SJCRH30 (cell line): ENCODE measurements at places on chromosomes 5 and 9. TPM values are rescaled to one million over a fixed set of nuclear protein-coding genes. Genes with fewer than 3 reads are reported as not detected.

The EGFL7 gene
- total RNA-seq: 0.71 and 0.81 TPM in 2 replicates

The ADGRD2 gene
- not detected in 2 replicates for total RNA-seq

The HAND1 gene
- total RNA-seq: not detected in 2 replicates

The SPEF2 gene
- not detected in 2 replicates for total RNA-seq

The NUDT12 gene
- 11.1 and 12.0 TPM in 2 replicates for total RNA-seq

The SPATA31D4 gene
- total RNA-seq: not detected in 2 replicates

The FAXDC2 gene
- 2.6 and 4.2 TPM in 2 replicates for total RNA-seq

The MRPS27 gene
- total RNA-seq: 98.5 and 105 TPM in 2 replicates

The SPINK1 gene
- total RNA-seq: not detected in 2 replicates

DNA sequence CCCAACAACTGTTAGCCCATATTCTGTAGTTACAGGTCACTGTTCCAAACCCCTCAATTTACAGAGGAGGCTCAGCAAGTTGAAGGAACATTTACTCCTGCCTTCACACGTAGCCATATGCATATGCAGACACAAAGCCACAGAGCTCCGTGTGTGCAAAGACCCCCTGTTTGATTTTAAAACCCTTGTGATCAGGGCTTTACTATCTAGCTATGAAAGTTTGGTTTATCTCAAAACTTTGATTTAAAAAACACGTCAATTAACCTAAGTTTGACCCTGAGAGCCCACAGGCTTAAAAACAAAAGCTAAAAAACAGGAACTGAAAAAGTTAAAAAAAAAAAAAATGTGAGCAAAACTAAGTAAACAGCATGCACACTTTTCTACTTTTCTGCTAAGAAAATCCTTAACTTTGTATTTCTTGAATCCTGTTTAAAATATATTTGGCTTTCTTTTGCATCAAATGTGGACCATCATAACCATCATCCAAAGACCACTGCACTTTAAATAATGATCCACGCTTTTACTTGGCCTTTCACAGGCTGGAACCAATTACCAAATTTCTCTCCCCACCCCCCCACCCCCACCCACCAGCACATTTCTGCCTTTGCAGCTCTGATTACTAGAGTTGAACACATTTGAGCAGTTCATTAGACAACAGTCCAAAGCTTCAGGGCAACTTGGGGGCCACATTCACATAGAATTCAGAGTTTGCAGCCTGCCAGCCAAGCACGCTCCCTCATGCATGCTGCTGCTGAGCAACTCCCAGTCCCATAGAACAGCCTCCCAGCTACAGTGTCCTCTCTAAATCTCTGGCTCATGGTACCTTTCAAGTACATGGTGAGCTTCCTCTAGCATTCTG lies 128.8 kb upstream of the MAP3K1 start:
- no peak overlapping the region for H3K27ac ChIP-seq
- DNase-seq: no peak
- no peaks in the 10 kb centered on the region for H3K36me3 ChIP-seq
- no peaks in the 10 kb centered on the region for H3K27me3 ChIP-seq
- no peaks in the 10 kb centered on the region for H3K4me1 ChIP-seq
- H3K4me3 ChIP-seq: no peak overlapping the region

GRCh38 chr9:132268725-132269352 lies 85.9 kb downstream of the SETX start:
- H3K27me3 ChIP-seq: no peaks in the 10 kb centered on the region
- H3K36me3 ChIP-seq: peaks cover 74% of the 10 kb centered on the region
- peak; percentile 66 for DNase-seq
- H3K4me1 ChIP-seq: no peaks in the 10 kb centered on the region

- DNase-seq: peak; percentile 76
- H3K27ac ChIP-seq: no peak overlapping the region
- H3K27me3 ChIP-seq: no peaks in the 10 kb centered on the region
- no peaks in the 10 kb centered on the region for H3K4me1 ChIP-seq
Observed at GRCh38 chr5:98827161-98827560, 53.7 kb downstream of the RGMB start.

GRCh38 chr5:134538296-134538695 lies 12.8 kb downstream of the JADE2 start:
- no peak overlapping the region for H3K27ac ChIP-seq
- no peaks in the 10 kb centered on the region for H3K36me3 ChIP-seq
- no peaks in the 10 kb centered on the region for H3K4me1 ChIP-seq

DNA sequence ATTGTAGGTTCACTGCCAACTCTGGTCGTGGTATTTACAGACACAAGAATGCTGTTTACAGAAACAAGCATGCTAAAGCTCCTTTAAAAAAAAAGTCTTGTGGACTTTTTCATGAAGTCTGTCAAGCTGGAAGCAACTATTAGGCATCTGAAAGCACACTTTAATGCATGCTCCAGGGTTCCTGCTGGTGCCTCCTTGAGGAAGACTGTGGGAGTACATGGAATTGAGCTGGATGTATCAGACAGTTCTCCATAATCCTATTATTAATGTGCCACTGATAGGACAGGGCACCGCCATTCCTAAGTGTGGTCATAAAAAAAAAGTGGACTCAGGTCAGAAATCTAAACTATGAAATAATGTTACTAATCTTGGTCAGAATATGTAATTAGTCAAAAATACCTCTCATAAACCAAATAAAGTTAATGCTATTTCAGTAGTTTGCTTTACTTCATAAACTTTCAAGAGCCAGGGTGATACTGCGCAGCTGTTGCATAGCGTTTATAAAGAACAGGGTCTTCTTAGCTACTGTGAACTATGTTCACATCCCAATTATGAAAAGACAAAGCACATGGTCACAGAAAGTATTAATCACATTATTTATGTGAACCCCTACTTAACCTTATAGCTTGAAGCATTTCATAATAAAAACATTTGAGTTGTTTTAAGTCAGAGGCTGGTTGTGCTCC lies 390.8 kb upstream of the PTGER4 start:
- no peaks in the 10 kb centered on the region for H3K36me3 ChIP-seq
- peak; percentile 7 for DNase-seq
- H3K4me1 ChIP-seq: no peaks in the 10 kb centered on the region

DNA sequence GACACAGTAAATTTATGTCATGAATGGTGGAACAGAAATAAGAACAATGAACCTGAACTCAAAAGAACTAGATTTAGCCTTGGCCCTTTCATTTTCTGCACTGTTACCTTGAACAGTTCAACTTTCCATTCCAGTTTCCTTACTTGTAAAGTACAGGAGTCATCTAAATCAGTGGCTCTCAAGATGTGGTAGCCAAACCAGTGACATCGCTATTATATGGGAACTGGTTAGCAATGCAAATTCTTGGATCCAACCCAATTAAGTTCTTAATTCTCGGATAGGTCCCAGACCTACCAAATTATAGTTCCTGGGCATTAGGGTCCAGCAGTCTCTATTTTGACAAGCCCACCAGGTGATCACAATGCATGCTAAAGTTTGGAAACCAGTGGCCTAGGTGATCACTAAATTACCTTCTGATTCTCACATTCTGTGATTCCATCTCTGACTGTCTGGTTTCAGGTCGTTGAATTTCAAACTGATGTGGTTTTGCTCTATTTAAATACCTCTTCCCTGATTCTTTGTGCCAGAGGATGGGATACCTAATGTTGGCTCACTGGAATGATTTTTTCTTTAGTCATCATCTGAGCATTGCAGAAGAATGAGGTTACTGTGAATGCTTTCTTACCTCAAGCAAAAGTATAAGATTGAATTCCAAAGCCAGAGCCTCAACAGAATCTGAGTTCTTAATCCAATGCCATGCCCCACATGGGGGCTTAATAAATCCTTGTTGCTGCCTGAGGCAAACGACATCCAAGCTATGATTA lies 253.8 kb downstream of the ENC1 start:
- no peaks in the 10 kb centered on the region for H3K27me3 ChIP-seq
- DNase-seq: no peak
- H3K4me3 ChIP-seq: no peak overlapping the region
- no peak overlapping the region for H3K27ac ChIP-seq
- peaks cover 59% of the 10 kb centered on the region for H3K4me1 ChIP-seq
- H3K36me3 ChIP-seq: no peaks in the 10 kb centered on the region

GRCh38 chr5:60399507-60399906 lies 300.5 kb downstream of the DEPDC1B start:
- H3K27ac ChIP-seq: no peak overlapping the region
- no peaks in the 10 kb centered on the region for H3K4me1 ChIP-seq
- no peak for DNase-seq
- 0 out of 2 replicates have a peak, but pooled peaks cover 1% of the 10 kb centered on the region for H3K27me3 ChIP-seq
- no peaks in the 10 kb centered on the region for H3K36me3 ChIP-seq

GRCh38 chr5:66454186-66455078 lies 141.8 kb upstream of the MAST4 start:
- no peak overlapping the region for H3K4me3 ChIP-seq
- no peaks in the 10 kb centered on the region for H3K4me1 ChIP-seq
- no peaks in the 10 kb centered on the region for H3K36me3 ChIP-seq
- H3K27me3 ChIP-seq: no peaks in the 10 kb centered on the region
- no peak overlapping the region for H3K27ac ChIP-seq

DNA sequence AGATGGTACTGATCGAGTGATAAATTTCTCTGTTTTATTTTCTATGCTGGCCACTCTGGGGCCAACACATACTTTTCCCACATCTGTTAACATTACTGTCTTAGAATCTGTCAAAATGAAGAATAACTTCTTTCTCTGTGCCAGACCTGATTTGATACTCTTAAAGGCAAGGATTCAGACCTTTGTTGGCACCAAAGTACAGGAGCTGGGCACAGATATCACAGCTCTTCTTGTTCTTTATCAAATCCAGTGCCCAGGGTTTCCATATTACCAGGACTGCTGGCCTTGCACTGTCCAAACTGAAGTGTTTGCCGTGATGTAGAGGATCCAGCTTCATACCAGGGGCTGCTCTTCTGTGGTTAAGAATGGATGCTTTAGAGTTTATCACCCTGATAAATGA lies 20.9 kb downstream of the ZNF474 start:
- no peak overlapping the region for H3K27ac ChIP-seq
- no peaks in the 10 kb centered on the region for H3K27me3 ChIP-seq
- peaks cover 2% of the 10 kb centered on the region; the same call in 1 of the 2 replicates for H3K4me1 ChIP-seq

DNA sequence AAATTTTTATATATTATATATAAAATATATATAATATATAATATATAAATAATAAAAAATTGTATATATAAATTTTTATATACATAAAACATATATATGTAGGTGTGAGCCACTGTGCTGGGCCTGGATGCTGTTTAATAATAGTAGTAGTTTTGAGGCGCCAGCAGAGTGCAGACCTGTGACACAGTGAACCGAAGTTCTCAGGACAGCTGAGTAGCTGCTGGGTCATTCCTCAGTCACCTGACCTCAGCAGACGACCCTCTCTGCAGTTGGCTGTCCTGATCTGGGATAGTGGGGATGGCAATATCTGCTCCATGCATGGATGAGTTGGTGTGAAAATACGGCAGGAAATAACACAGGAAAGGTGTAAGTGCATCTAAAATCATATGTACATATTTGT lies 3.3 kb upstream of the SNX18 start:
- no peak overlapping the region for H3K4me3 ChIP-seq
- H3K36me3 ChIP-seq: no peaks in the 10 kb centered on the region
- peak; percentile 56 for DNase-seq
- no peaks in the 10 kb centered on the region; the same call in 1 of the 2 replicates for H3K4me1 ChIP-seq

- H3K4me3 ChIP-seq: no peak overlapping the region
- no peak overlapping the region for H3K27ac ChIP-seq
- DNase-seq: no peak
- H3K36me3 ChIP-seq: no peaks in the 10 kb centered on the region; the same call in 1 of the 2 replicates
Observed at GRCh38 chr9:117682955-117683710, 21.1 kb upstream of the TLR4 start.

GRCh38 chr9:128919402-128920089 lies 1.2 kb upstream of the PHYHD1 start:
- no peak overlapping the region for H3K27ac ChIP-seq
- no peak overlapping the region for H3K4me3 ChIP-seq
- peaks cover 10% of the 10 kb centered on the region for H3K36me3 ChIP-seq
- peaks cover 10% of the 10 kb centered on the region for H3K4me1 ChIP-seq
